ENCODE measurements at places on chromosomes 4 and X.

GRCh38 chr4:181870326-181870725, 372.9 kb upstream of the TENM3 start:
- DNase-seq, result no peak

GRCh38 chr4:83285055-83285407, 433 bp upstream of the COQ2 start:
- DNase-seq, result no peak

GRCh38 chr4:74254386-74254785, 53.9 kb upstream of the EPGN start:
- DNase-seq, result no peak

GRCh38 chrX:37405956-37406355, 56.8 kb downstream of the PRRG1 start:
- no peak for DNase-seq

DNA sequence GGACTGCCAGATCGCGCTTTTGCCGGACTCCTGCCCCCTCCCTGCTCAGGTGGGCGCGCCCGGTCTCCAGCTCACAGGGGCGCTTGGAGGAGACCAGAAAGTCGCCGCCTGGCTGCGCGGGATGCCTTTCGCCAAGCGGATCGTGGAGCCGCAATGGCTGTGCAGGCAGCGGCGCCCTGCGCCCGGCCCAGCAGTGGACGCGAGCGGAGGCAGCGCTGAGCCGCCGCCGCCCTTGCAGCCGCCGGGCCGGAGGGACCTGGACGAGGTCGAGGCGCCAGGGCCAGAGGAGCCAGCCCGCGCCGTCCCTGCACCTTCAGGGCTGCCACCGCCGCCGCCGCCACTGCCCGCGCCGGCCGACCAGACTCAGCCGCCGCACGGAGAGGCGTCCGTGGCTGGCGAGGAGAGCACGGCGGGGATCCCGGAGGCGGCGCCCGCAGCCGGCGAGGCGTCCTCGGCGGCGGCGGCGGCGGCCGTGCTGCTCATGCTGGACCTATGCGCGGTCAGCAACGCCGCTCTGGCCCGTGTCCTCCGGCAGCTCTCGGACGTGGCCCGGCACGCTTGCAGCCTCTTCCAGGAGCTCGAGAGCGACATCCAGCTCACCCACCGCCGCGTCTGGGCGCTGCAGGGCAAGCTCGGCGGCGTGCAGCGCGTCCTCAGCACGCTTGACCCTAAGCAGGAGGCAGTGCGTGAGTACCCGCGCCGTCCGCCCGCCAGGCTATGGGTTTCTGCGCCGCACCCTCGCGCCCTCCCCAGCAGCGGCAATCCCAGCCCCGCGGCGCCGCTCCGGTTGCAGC, 834 bp downstream of the NHS start:
- DNase-seq, result no peak

GRCh38 chr4:145613566-145614232, 5.5 kb upstream of the MMAA start:
- DNase-seq, result no peak

DNA sequence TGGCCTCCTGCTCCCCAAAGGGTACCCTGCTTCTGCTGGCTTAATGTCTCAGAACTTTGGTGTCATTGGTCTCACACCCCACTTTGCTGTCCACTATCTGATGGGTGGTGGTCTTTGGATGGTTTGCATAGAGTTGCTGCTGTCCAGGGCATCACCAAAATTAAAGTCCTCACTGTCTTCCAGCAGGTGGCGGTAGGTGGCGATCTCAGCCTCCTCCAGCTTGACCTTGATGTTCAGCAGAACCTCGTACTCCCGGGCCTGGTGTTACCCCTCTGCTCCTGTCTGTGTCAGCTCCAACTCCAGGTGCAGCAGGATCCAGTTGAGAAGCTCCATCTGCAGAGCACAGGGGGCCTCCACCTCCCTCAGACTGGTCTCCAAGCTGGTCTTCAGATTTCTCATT, 1169.5 kb upstream of the PABPC4L start:
- no peak for DNase-seq

DNA sequence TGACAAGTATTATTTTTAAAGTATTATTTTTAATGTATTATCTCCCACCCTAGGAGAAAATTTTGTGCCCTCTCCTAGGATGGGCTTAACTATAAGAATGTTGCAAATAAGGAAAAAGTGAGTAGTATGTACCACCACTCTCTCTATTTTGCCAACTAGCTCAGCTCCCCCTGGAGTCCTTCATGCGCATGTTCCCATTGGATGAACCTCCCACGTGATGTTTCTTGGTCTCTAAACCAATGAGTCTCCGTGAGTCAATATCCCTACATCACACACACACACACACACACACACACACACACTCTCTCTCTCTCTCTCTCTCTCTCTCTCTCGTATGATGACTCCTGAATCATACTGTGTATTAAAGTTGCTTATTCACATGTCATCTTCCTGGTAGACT, 129.7 kb upstream of the ZFP42 start:
- DNase-seq, result no peak

- DNase-seq, result no peak
These were observed 148.9 kb downstream of the MAML3 start for GRCh38 chr4:140004922-140005627.

- no peak for DNase-seq
These were observed 24.8 kb upstream of the FAM193A start for GRCh38 chr4:2511645-2512131.

DNA sequence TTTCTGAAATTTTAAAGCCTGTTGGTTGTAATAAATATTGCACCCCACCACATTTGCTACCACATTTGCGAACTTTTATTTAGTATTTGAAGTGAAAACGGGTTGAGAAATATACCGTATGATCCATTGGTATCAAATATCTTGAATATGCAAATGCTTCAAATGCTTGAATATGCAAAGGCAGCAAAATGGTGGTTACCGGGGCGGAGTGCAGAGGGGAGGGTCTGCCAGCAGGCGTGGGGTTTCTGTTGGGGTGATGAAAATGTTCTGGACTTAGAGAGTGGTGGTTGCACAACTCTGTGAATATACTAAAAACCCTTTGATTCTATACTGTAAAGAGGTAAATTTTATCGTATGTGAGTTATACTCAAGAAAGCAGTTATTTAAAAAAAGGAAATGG, 35.3 kb downstream of the SHROOM2 start:
- no peak for DNase-seq

DNA sequence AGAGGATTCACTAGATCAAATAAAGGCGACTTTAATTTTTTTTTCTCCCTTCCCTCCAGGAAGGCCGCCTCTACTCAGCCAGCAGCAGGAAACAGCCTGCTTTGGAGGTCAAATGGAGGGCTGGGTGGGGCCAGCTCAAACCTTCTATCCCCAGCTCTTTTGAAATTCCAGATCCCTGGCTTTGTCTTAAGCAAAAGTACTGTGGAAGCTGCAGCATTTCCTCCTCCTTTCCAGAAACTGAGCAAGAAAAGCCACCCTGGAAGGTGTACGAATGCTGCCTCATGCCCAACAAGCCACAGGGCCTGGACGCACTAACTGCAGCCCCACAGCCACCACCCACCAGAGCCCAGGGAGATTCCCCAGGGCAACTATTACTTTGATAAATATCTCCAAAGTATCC, 55.1 kb upstream of the ZCCHC13 start:
- DNase-seq, result no peak

GRCh38 chr4:91330555-91331137, 973.1 kb upstream of the GRID2 start:
- DNase-seq, result no peak

DNA sequence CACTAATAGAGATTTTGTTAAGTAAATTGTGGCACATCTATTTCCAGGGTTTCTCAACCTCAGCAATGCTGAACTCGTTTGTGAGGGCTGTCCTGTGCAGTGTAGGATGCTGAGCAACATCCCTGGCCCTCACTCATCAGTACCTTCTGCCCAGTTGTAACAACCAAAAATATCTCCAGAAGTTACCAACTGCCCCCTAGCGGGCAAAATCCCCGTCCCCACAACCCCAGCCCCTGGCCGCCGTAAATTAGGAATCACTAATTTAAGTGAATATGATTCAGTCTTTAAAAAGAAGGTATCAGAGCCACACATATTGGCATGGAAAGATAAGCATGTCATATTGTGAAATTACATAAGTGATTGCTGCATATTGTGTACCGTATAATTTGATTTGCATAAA, 123.4 kb downstream of the ASB9 start:
- no peak for DNase-seq

DNA sequence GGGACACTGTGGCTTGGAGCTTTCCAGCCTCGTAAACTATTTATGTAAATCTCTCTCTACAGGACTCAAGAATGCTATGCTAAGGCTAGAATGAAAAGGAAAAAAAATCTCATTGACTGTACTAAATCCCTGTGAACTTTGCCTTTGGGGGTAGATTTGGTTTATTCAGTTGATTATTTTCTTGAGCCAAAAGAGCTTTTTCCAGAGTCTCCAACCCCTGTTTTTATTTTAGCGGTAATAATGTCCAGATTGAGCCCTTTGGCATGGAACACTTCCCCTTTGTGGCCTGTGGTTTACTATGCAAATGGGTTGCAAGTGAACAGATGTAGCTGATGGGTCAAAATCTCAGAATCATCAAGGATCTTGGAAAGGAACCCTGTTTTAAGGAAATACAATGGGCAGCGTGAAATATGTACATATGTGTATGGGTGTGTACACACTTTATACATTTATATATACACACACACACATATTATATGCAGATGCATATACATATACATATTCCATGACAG, 72.9 kb downstream of the FAM9B start:
- no peak for DNase-seq

DNA sequence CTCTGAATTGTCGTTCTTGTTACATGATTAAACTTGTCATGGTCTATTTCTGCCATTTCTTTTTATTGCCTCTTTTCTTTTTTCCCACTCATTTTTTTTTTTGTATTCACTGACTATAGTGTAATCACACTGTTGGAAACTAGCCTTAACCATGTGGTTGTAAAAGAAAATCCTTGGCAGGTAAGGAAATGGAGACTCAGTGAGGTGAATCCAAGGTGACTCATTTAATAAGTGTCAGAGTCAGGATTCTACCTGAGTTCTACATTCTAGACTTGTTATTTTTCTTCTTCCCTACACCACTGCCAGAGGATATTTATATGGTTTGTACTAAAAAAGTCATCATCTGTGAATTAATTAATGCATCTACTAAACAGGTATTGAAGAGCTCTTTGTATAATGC, 152.2 kb downstream of the CBLL2 start:
- DNase-seq, result no peak

DNA sequence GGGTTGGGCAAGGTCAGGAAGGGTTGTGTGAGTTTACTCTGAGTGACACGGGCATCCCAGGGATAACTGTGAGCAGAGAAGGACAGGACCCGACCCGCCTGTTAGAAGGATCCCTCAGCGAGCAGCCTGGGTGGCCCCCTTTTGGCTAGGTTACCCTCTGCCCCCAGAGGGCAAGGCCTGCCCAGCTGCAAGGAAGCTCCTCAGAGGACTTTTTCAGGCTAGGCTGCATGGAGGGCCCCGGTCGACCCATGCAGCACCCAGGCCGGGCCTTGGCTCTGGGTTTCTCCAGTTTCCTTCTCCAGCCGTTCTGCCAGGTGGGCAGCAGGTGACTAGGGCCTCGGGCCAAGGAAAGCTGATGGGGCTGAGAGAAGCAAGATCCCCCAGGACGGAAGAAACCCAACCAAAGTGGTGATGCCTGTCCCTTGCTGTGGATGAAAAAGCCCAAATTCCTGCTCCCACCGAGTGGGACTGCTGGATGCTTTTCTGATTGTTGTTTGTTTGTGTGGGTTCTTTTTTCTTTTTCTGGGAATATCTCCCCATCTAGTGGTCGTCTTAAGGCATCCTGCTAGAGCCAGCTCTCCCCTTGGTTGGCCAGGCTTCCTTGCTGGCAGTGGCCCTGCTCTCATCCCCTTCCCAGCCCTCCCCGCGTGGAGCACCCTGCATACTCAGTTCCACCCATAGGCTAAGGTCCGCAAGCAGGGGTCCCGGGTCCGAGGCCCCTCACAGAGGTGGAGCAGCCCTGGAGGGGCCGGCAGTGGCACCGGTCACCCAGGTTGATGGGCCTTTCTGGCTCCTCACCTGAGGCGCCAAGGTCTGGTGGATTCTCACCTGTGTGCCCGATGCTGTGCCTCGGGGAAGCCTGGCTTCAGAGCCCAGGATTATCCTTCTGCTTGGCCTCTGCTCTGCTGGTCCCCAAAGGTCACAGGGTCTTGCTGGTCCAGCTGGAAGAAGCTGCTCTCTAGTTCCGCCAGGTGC, 1.8 kb downstream of the ZFP92 start:
- DNase-seq, result no peak

GRCh38 chrX:154441564-154441963, 2.4 kb upstream of the FAM50A start:
- DNase-seq, result no peak
